NCI-H2171 (cell line): ENCODE measurements at places on chromosomes 11 and 22.
A peak's percentile ranks its signal among the peaks of the same experiment; 100 is the strongest.

DNA sequence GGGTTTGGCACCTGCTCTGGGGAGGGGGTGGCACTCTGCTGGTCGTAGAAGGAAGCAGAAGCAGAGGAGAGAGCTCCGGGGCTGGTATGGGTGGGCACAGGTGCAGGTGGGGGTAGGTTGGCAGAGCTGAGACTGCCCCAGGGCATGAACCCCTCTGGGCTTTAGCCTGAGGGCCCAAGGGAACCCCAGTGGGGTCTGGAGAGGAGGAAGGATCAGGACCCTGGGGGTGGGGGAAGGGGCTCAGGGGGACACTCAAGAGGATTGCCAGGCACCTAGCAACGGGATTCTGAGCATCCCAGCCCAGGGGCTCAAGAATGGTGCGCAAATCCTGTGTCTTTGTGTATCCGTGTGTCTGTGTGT lies 6.3 kb downstream of the ALDH3B2 start:
- no peak for DNase-seq

DNA sequence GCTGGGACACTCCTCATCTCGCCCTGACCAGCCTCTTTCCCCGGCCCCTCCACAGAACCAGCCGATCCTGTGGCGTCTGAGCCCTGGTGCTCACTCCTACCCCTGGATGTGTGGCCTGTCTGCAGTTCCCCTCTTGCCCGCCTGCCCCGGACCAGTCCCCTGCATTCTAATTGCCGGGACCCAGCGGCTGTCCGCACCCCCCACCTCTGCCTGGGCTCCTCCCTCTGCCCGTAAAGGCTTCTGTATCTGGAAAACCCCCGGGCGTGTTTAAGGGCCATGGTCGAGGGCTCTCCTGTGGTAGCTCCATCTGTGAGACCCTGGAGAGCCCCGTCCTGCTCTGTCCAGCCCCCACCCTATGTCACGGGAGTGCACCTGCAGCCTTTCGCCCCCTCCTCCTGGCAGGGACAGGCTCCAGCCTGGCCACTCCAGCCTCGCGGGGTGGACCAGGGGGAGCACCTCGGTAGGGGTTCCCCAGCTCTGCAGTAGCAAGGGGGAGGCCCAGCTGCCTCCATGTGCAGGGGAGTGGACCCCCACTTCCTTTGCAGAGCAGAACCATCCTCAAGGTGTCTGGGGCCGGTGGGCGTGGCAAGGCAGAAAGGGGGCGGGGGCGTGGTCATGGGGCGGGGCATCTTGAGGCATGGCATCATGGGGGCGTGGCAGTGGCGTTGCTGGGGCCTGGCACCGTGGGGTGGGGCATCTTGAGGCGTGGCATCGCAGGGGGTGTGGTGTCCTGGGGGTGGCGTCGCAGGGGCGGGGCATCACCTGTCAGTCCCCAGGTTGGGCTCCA lies 430.4 kb downstream of the TBC1D22A start:
- DNase-seq = no peak

- DNase-seq = no peak
These were observed 113.1 kb downstream of the BLID start for GRCh38 chr11:122002926-122003325.

GRCh38 chr11:118956094-118956846 lies at the start of gene UPK2:
UPK2 (plus strand) TSS chr11:118956298; CDS start chr11:118956351, 53 bp downstream.
- DNase-seq = peak; percentile 36

DNA sequence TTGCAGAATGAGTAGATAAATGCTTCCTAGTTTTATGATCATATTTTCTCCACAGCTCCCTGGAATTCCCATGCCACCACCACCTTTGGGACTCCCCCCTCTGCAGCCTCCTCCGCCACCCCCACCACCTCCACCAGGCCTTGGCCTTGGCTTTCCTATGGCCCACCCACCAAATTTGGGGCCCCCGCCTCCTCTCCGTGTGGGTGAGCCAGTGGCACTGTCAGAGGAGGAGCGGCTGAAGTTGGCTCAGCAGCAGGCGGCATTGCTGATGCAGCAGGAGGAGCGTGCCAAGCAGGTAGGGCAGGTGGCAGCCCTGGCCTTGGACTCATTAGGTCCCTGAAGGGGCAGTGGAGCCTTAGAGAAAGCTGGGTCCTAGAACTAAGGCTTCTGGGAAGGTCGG lies 2.9 kb downstream of the SF3B2 start:
- no peak for DNase-seq
